Naive thymus-derived CD8-positive, alpha-beta T cell (primary cell): ENCODE measurements at places on chromosomes 6 and 20. TPM values are rescaled to one million over a fixed set of nuclear protein-coding genes. Genes with fewer than 3 reads are reported as not detected.
A peak's percentile ranks its signal among the peaks of the same experiment; 100 is the strongest.

The BMP5 gene
- polyA plus RNA-seq: not detected

The NHSL1 gene
- polyA plus RNA-seq: not detected

The TBX18 gene
- polyA plus RNA-seq: not detected

The PCK1 gene
- not detected for polyA plus RNA-seq

The FAM210B gene
- 27.8 TPM for polyA plus RNA-seq

The NEURL2 gene
- polyA plus RNA-seq: 1.8 TPM

The OLIG3 gene
- not detected for polyA plus RNA-seq

The DCDC2 gene
- not detected for polyA plus RNA-seq

The GSTA1 gene
- not detected for polyA plus RNA-seq

GRCh38 chr6:139064981-139065665 lies 36.6 kb downstream of the ABRACL start:
- no peak for DNase-seq
- peaks cover 6% of the 10 kb centered on the region for H3K4me1 ChIP-seq
- no peak overlapping the region for H3K4me3 ChIP-seq
- no peaks in the 10 kb centered on the region for H3K36me3 ChIP-seq

GRCh38 chr6:116444092-116444491 lies 17.1 kb upstream of the CALHM6 start:
- H3K27ac ChIP-seq: no peak overlapping the region
- H3K4me1 ChIP-seq: no peaks in the 10 kb centered on the region
- no peak overlapping the region for H3K4me3 ChIP-seq
- peaks cover 9% of the 10 kb centered on the region for H3K27me3 ChIP-seq
- no peak for DNase-seq

GRCh38 chr6:35594503-35595186 lies 81.9 kb upstream of the TULP1 start:
- H3K27me3 ChIP-seq: no peaks in the 10 kb centered on the region
- peaks cover 15% of the 10 kb centered on the region for H3K36me3 ChIP-seq
- peak overlapping the region; percentile 85 for H3K27ac ChIP-seq
- no peak for DNase-seq
- peaks cover 28% of the 10 kb centered on the region for H3K4me1 ChIP-seq

GRCh38 chr6:162697872-162698403 lies 29.6 kb downstream of the PRKN start:
- H3K4me1 ChIP-seq: peaks cover 7% of the 10 kb centered on the region
- no peak overlapping the region for H3K4me3 ChIP-seq
- DNase-seq: no peak
- H3K36me3 ChIP-seq: peaks cover 6% of the 10 kb centered on the region
- no peak overlapping the region for H3K27ac ChIP-seq

DNA sequence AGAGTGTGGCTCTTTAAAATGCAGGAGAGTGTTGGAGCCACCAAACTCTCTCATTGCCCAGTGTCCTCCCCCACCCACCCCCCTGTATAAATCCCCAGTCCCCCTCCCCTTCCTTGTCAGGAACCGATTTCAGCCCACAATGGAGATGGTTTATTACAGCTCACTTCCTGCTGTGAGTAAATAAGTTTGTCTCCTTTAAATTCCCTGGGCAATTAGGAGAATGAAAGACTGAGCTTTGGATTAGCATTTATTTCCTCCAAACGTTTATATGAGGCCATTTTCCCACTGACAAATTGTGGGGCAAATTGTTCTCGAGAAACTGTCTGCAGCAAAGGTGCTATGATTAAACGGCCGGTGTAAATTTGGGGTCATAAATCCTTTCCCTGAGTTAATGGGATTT lies 128.8 kb downstream of the DHX35 start:
- H3K27ac ChIP-seq: no peak overlapping the region
- H3K27me3 ChIP-seq: peaks cover 31% of the 10 kb centered on the region

- H3K4me1 ChIP-seq: no peaks in the 10 kb centered on the region
- H3K27me3 ChIP-seq: peaks cover 13% of the 10 kb centered on the region
- H3K27ac ChIP-seq: no peak overlapping the region
- DNase-seq: no peak
- no peaks in the 10 kb centered on the region for H3K36me3 ChIP-seq
These were observed 239.5 kb downstream of the SLC35F1 start for GRCh38 chr6:118146584-118146983.

DNA sequence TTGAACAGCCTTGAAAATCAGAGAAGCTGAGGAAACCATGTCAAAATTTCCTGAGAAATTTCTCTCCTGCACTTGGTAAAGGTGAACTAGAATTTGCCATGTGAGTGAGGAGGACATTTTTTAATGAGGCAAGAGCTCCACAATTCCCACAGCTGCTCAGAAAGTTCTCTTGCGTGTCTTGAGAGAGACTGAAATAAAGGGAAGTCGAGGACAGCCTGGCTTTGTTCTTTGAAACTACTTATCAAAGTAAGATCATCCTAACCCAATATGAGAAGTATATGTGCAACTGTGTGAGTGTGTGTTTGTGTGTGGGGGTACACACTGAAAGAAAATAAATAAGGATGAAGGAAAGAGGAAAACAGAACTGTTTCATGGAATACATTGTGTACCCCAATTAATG lies 163.4 kb downstream of the SLC24A3 start:
- no peaks in the 10 kb centered on the region for H3K36me3 ChIP-seq
- H3K4me1 ChIP-seq: no peaks in the 10 kb centered on the region

DNA sequence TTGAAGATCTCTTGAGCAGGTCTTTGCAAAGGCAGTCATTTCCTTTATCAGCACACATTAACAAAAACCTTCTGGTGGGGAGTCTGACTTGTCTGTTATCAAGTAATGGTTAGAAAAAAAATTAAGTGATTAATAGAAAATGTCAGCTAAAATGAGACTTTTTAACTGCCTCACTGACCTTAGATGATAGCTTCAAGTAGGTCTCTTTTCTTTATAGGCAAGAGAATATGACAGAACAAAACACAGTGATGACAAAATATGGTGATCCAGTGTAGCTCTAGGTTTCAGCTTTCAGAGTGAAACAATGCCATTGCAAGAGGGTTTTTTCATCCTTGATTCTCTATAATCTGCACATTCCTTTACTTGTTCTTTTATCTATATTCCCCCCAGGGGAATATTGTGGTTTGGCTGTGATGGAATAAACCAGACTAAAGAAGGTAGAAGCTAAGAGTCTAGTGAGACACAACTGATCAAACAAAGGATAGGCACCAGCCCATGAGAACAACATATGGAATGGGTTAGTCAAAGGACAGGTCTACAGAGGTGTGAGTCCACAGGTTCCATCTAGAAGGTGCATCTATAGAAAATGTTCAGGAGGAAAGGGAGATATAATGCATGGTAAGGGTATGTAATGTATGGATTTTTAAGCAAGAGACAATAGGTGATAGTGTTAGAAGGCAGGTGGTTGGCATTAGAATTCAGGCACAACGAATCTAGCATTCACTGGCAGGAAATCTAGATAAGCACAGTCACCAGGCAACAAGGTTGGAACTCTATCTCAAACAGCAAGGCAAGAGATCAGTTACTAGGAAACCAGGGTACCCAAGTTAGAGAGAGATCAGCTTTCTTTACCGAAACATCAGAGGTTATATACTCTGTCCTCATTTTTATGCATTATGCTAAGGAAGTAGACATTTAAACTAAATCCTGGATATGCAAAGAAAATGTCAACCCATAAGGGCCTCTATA lies 228.9 kb upstream of the SMLR1 start:
- H3K27ac ChIP-seq: no peak overlapping the region
- no peaks in the 10 kb centered on the region for H3K4me1 ChIP-seq
- H3K4me3 ChIP-seq: no peak overlapping the region
- DNase-seq: no peak
- H3K27me3 ChIP-seq: no peaks in the 10 kb centered on the region

DNA sequence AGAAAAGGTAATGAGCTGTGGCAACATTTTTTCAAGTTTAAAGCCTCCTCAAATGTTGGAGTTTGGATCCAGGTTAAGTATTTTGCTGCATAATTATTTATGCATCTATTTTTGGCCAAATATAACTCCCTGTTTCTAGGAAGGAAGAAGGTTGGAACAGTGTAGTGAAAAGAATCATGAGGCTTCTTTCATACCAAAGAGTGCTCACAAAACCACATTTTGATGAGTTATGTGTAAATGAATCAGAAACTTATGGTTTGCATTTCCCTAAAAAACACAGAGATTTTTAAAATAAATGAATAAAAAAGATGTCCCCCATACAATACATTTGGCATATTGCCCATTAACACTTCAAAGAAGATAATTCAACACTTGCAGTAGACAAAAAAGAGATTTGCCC lies 246.9 kb upstream of the PRDM1 start:
- H3K4me1 ChIP-seq: peaks cover 8% of the 10 kb centered on the region
- no peak overlapping the region for H3K4me3 ChIP-seq
- peaks cover 3% of the 10 kb centered on the region for H3K27me3 ChIP-seq
- H3K27ac ChIP-seq: no peak overlapping the region

DNA sequence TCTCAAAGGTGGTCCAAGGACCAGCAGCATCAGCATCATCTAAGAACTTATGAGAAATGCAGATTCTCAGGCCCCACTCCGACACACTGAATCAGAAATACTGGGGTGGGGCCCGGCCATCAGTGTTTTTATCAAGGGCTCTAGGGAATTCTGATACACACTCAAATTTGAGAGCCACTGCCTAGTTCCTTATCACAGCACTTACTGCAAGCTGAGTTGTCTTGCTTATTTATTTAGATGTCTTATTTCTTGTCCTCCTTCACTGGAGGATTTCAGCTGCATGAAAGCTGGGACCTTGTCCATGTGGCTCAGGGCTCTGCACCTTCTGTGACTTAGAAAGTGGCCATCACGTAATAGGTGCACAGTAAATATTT lies 139.4 kb upstream of the RREB1 start:
- no peaks in the 10 kb centered on the region for H3K27me3 ChIP-seq
- no peak for DNase-seq
- H3K4me3 ChIP-seq: no peak overlapping the region
- no peaks in the 10 kb centered on the region for H3K4me1 ChIP-seq

GRCh38 chr20:15451241-15451640 lies 1113.8 kb upstream of the FLRT3 start:
- no peak overlapping the region for H3K27ac ChIP-seq
- H3K4me1 ChIP-seq: no peaks in the 10 kb centered on the region
- peaks cover 1% of the 10 kb centered on the region for H3K27me3 ChIP-seq
- DNase-seq: no peak
- no peaks in the 10 kb centered on the region for H3K36me3 ChIP-seq

GRCh38 chr6:53161481-53162009 lies 12.9 kb upstream of the GCM1 start:
- no peak overlapping the region for H3K27ac ChIP-seq
- H3K4me3 ChIP-seq: no peak overlapping the region
- no peak for DNase-seq

DNA sequence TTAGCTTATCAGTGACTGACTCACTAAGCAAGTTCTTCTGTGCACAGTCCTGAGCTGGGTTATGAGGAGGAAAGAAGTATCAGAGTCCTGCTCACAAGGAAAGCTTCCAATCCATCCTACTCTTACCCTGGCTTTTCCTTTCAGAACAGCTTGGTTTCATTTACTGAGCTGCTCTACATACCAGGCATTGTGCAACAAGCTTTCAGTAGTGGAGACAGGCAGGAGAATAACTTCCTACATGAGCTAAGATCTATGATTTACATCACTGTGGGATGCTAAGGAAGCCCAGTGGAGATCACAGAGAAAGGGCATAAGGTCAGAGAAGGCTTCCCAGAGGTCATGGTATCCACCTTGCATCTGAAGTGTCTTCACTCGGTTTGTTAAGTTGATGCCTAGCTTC lies 144.5 kb downstream of the MAP3K7 start:
- H3K27ac ChIP-seq: no peak overlapping the region
- H3K27me3 ChIP-seq: no peaks in the 10 kb centered on the region

DNA sequence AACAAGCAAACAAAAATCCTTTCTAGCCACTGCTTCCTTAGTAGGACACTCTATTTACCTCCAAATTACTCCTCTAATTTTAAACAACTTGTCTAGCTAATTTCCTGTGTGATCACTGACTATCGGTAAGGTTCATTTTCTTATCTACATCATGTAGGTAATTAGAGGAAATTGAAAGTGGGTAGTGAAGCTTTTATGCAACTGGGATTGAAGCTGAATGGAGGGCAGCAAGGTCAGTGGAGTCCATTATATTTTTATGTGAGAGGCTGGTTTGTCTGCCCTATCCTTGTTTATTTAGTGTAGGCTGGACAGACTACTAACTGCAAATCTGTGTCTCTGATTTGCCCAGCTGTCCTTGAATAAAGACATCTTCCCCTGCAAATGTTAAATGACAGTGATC lies 88.5 kb upstream of the SIM1 start:
- H3K36me3 ChIP-seq: peaks cover 3% of the 10 kb centered on the region
- DNase-seq: no peak
- H3K27ac ChIP-seq: no peak overlapping the region
- H3K27me3 ChIP-seq: no peaks in the 10 kb centered on the region

GRCh38 chr20:34262488-34263288 lies 21.5 kb downstream of the ASIP start:
- peaks cover 2% of the 10 kb centered on the region for H3K27me3 ChIP-seq
- H3K4me3 ChIP-seq: no peak overlapping the region
- H3K36me3 ChIP-seq: no peaks in the 10 kb centered on the region
- H3K27ac ChIP-seq: no peak overlapping the region
- H3K4me1 ChIP-seq: no peaks in the 10 kb centered on the region
- no peak for DNase-seq

DNA sequence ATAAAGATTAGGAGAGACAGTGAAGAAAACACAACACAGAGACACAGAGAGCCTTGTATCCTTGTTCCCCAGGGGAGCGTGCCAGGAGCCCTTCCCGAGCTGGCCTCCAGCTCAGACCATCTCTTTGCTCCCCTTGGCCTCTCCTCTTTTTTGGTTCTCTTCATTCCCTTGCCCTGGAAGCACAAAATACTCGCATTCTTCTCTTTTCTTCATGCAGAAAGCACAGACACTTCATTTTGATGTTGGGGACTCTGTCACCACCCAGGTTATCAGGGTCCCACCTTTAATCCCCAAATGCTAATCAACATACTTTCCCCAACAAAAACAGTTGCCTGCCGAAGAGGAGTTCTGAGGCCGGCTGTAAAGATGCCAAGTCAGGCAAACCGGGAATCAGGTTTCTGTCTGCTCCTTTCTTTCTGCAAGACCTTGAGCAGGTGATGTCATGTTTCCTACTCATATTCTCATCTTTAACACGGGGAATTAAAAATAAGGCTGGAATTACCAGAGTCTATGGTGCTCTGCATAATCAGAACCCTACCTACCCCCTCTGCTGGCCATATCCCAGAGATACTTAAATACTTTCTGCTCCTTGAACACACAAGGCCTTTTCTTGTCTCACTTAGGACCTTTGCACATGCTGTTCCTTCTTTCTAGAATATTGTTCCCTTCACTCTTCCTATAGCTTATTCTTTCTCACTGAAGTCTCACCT lies 21.7 kb downstream of the TGM6 start:
- H3K36me3 ChIP-seq: no peaks in the 10 kb centered on the region
- peaks cover 3% of the 10 kb centered on the region for H3K27me3 ChIP-seq
- H3K4me3 ChIP-seq: no peak overlapping the region
- DNase-seq: no peak
- H3K27ac ChIP-seq: no peak overlapping the region

- peaks cover 8% of the 10 kb centered on the region for H3K4me1 ChIP-seq
- H3K27me3 ChIP-seq: peaks cover 70% of the 10 kb centered on the region
- H3K27ac ChIP-seq: no peak overlapping the region
- DNase-seq: no peak
These were observed 106.0 kb downstream of the TRIM27 start for GRCh38 chr6:28817808-28818145.
